ENCODE measurements at places on chromosomes 2 and 18.

DNA sequence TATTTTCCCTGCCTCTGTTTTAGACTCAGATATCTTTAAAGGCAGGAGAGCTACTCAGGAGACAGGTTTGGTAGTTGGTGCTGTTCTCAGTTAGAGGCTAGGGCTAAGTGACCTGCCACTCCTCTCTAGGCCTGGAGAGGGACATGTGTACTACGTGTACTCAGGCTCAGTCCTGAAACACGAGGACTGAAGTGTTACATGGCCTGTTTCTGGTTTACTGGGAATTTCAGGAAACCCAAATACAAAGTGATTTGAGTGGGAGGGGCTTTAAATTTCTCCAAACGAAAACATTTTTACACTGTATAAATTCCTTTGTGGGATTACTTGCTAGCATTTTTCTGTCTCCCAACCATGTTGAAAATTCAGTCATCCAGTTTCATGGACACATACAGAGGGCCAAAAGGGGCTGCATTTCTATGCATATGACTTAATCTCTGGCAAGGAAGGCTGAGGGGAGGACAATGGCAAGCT is 343.3 kb downstream of the CYP26B1 start:
- DNase-seq, result no peak

DNA sequence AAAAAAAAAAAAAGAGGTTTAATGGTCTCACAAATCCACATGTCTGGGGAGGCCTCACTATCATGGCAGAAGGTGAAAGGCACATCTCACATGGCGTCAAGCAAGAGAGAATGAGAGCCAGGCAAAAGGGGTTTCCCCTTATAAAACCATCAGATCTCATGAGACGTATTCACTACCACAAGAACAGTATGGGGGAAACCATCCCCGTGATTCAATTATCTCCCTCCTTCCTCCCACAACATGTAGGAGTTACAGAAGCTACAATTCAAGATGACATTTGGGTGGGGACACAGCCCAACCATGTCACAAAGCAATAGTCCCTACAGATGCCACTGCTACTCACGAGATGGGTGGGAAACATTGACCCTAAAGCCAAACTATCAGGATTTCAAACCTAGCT is 392.7 kb upstream of the ID2 start:
- DNase-seq, result no peak

DNA sequence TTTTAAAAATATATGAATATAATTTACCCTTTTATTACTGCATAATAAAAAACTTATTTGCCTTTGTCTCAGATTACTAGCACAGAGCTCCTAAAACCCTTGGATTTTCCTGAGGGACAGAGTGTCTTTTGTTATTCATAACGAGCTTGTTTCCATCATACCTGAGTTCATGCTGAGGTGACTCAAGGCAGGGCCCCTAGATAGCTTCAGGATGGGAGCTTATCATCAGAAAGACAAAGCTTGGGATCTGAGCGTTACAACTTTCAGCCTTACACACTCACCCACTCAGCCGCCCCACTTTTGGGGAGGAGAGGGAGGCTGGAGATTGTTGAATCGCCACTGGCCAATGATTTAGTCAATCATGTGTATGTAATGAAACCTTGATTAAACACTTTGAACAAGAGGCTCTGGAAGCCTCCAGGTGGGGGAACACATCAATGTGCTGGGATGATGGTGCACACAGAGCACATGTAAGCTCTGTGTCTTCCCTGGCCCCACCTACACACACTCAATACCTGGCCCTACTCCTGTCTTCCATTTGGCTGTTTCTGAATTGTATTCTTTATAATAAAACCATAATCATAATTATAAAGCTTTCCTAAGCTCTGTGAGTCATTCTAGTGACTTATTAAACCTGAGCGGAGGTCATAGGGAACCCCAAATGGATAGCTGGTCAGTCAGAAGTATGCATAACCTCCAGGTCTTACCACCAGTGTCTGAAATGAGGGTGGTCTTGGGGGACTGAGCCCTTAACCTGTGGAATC is 28.5 kb upstream of the DNAH7 start:
- no peak for DNase-seq

GRCh38 chr2:147275943-147276342 is 568.9 kb upstream of the ACVR2A start:
- no peak for DNase-seq

DNA sequence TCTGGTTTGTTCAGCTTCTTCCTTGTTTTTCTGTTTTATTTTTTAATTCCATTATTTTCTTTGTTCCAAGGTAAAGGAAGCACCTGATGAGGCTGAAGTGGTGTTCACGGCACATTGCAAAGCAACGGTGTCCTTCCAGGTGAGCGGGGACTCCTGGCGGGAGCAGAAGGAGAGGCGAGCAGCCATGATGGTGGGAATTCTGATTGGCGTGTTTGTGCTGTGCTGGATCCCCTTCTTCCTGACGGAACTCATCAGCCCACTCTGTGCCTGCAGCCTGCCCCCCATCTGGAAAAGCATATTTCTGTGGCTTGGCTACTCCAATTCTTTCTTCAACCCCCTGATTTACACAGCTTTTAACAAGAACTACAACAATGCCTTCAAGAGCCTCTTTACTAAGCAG is 88.4 kb downstream of the DDX18 start:
- DNase-seq, result no peak

GRCh38 chr2:215881582-215881981 is 131.8 kb downstream of the MREG start:
- no peak for DNase-seq

DNA sequence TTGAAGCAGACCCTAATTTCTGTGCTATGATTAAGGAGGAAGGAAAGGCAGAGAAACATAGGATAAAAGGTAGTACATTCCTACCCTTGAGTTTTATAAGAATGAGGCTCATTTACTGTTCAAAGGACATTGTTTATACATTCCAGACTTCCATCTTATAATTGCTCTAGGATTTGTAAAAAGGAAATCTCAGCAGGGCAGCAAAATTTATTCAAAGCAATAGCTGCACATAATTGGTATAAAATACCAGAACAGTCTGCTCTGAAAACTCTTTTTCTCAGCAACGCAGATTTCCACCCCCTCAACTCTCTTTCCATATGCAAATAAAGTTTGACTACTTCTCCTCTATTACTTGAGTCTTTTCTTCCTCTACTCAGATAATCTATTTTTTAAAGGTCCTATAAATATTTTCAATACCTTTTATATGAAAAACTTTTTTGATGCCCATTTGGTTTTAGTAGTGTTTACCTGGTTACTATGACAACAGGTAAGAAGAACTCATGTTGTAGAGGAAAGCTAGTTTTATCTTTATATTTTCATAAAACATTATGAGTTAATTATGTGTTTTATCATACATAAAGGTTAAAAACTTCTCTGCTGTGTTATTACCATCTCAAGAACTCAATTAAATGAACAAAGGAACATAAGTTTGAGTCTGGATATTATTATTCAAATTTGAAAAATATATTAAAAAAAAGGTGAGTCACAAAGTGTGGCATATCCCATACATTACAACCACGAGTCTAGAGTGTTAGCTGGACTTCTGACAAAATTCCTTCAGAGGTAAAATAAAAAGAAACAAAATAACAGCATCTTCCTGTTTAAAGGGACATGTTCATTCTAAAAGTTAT is 19.9 kb downstream of the RBMS1 start:
- no peak for DNase-seq

- DNase-seq, result no peak
Observed at GRCh38 chr18:50706199-50706598, 113.6 kb downstream of the MRO start.

- no peak for DNase-seq
Observed at GRCh38 chr18:55751476-55751875, 163.5 kb upstream of the TCF4 start.

GRCh38 chr18:3966246-3966641 is 488.9 kb downstream of the DLGAP1 start:
- no peak for DNase-seq

GRCh38 chr2:199804831-199805230 is 46.2 kb downstream of the FTCDNL1 start:
- no peak for DNase-seq

DNA sequence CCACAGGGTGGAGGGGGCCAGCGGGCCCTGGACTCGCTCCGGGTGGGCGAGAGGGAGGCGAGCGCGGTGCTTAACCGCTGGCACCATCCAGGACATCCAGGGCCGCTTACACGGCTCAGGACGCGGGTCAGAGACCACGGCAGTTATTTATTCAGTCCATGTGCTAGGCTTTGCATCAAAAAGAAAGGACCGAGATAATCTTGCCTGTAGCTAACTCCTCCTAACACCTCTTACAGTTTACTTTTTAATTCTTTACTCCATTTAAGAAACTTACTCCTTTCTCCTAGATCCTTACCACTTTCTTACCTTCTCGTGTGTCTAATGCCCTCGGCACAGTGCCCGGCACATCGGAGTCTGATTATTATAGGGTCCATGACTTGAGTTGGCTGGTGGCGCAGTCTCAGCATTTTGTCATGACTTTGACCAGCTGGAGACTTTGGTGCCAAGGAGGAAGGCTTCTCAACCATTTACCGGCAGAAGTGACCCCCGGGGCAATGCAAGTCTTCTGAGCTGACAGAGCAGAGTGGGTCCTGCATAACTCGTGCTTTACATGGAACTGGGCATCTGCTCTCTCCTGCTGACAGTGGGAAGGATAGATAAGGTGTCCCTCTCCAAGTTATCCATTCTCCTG is 503 bp downstream of the ANXA4 start:
- no peak for DNase-seq

- DNase-seq, result no peak
Observed at GRCh38 chr2:50719837-50720696, 311.9 kb downstream of the NRXN1 start.

GRCh38 chr2:174997110-174997509 is 8.1 kb downstream of the CHN1 start:
- DNase-seq, result no peak

DNA sequence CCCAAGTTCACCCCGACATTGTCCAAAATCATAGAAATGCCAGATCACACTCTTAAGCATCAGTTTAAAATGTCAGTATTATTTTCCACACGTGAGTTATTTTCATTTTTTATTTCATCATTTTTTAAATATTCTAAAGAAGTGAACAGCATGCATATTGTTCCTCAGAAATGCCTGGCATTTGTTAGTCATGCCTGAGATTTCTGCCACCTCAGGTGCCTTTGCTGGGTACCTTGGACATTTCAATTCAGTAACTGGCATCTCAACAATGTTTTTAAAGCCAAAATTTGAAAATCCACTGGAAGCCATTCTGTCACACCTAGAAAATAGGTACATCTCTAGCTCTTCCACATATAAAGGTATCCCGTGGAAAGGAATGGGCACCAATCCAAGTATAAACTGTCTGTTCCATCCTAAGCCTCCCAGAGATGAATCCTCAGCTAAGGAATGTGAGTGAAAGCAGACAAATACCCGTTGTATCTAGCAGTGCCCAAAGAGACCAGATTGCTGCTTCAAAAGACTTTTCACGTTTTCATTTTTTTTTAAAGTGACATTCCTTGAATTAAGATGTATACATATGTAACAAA is 159.8 kb downstream of the ZNF385B start:
- no peak for DNase-seq

DNA sequence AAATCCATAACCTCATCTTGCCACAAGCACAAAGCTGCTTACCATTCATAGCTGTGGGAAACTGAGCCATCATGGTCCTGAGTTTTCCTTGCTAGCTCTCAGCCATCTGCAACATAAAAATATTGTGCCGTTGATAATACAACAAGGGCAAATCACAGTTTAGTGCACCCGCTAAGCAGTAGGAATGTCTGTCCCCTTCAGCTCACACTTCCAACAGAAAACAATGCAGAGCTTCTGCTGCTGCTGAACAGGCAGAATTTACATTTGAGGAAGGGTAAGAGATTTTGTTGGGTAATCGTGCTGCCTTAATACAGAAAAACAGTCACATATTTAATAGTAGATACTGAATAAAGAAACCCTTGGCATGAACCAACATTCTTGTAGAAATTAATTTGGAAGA is 32.3 kb downstream of the ITSN2 start:
- no peak for DNase-seq

- DNase-seq, result no peak
Observed at GRCh38 chr2:180614776-180615175, 365.6 kb upstream of the UBE2E3 start.

DNA sequence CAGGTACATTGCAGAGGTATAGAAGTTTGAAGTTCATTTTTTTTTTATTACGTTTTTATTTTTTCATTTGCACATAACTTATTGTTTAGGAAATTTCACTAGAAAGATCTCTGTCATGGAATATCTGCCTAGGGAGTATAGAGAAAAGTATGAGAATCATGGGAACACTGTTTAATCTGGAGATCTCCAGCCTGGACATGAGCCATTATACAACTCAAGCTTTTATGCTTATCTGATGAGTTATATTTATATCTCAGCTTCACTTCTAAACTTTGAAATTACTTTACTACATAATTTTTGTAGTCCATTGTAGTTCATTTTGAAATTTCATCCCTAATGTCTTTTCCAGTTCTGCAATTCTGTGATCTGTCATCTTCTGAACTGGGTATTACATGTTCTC is 515.6 kb downstream of the ERBB4 start:
- no peak for DNase-seq

GRCh38 chr2:69428981-69429380 is 8.3 kb downstream of the NFU1 start:
- no peak for DNase-seq

DNA sequence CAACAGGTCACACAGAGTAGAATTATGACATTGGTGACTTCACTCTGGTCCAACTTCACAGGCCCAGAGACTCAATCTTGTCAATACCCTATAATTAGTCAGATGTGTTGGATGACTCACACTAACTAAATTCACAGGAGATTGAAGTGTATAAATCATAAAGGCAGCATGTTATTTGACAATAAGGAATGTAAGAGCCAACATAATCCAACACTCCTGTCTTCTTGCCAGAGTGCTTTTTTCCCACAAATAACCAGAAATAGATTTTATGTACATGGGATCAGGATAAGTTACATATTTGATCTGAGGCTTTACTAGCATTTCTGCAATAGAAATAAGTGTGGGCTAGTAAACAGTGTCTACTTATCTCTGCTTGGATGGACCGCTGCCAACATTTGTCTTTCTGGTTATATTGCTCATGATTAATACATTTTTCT is 42.2 kb upstream of the ZSWIM2 start:
- DNase-seq, result no peak

DNA sequence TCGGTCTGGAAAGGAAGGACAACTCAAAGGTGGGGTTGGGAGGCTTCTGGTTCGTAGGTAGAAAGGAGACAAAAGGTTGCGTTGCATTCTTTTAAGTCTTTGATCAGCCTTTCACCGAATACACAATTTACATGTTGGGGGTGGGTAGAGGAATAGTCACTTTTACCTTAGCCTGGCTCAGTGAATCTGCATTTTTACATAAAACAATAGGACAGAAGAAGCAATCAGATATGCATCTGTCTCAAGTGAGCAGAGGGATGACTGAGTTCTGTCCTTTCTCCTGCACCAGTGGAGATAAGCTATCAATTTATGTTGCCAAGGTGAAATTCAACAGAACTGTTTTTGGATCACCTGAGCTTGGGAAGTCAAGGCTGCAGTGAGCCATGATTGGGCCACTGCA is 173.7 kb downstream of the ZEB2 start:
- no peak for DNase-seq
